NCI-H1092 (cell line): ENCODE measurements at places on chromosomes 12 and 14.
A peak's percentile ranks its signal among the peaks of the same experiment; 100 is the strongest.

GRCh38 chr14:59093902-59094301 is 94.6 kb upstream of the DAAM1 start:
- DNase-seq: no peak

DNA sequence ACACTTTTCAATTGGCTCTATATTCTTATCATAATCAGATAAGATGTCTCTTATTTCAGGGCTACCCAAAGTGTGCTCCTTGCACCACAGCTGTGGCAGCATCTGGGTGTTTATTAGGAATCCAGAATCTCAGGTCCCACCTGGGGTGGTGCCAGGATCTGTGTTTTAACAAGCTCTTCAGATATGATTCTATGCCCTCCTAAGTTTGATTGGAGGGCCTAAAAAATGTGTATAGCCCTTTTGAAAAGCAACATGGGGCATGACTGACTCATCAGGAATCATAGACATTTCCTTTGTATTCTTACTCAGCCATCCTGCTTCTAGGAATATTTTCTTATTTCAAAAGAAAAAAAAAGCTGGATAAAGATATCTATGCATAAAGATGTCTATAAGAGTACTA is 103.1 kb downstream of the HELB start:
- no peak for DNase-seq

DNA sequence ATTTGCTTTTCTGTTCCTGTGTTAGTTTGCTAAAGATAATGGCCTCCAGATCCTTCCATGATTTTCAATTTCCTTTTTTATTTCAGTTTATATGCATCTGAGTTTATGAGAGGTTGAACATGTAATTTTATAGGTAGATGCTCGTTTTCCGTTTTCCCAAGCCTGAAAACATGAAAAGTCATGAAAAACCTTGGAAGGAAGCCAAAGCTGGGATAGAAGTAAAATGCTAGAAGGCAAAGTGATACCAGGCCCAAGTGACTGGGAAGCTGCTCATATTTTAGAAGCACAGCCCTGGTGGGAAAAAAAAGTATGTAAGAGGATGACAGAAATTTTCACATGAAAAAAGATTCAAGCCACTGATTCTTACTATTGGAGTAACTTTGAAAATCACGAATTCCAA is 290.8 kb downstream of the PRKD1 start:
- DNase-seq: peak; percentile 15

DNA sequence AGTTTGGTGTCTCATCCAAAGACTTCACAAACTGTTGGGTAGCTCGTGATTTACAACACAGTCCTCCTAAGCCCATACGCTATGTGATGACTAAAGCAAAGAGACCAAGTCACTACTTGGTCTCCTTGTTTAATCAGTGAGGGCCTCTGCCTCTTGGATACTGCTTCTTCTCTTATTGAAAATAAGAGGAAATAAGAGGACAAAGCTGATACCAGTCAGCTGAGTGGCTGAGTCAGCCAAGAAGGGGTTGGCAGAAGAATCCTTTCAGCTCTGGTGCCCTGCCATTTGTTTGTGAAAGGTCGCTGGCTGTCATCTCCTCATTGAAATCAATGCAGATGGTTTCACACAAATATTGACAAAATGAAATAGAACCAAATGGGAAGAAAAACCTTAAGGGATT is 67.5 kb upstream of the SLC35F4 start:
- DNase-seq: no peak

DNA sequence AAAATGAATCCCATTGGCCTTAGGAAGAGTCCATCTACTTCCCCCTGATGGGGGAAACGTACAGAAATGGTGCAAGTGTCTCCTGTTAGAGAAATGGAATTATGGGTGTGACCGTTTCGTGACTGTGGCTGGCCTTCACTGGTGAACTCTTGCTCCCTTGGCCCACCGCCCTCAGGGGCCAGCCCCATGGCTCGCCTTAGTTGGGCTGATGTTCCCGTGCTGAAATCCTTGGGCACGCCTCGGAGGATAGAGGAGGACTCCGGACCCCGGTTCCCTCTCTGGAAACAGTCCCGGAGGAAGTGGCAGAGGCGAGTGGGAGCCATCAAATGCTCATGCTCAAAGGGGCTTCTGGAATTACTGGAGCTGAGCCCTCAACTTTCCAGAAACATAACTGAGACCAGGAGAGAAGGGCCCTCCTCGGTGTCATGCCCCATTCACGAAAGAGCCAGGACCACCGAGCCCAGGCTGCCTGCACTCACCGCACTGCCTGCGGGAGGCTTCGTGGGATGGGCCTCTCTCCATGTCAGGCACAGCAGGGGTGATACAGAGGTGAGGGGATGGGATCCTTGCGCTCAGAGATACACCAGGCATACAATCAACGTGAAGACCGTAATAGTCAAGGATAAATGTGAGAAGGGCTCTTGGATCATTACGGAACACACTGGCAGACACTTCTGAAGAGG is 10.1 kb upstream of the CACNA2D4 start:
- DNase-seq: no peak

- no peak for DNase-seq
These were observed 55.8 kb downstream of the GALNT4 start for GRCh38 chr12:89468648-89469326.

- DNase-seq: no peak
These were observed 222.1 kb upstream of the HMGA2 start for GRCh38 chr12:65602253-65602609.

- no peak for DNase-seq
These were observed 19.2 kb downstream of the SLC7A8 start for GRCh38 chr14:23164250-23164649.

- no peak for DNase-seq
These were observed 231.6 kb downstream of the CACNA1C start for GRCh38 chr12:2284321-2284813.

DNA sequence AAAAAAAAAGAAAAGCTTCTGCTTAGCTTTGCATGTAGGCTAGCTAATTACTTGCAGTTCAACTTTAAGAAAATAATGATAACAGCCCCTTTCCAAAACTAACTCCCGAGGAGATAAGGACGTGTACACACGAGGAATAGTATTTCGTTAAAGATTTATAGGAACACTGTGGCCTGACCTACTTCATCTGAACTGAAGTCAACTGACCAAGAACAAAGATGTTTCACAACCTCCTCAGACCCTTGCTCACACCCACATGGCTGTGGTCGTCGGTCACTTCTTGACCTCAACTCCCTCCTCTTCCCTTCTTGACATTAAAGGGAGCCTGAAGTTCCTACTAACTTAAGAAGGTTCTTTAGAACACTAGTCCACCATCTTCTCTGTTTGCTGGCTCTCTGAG is 25.3 kb upstream of the FAM181A start:
- no peak for DNase-seq

- DNase-seq: no peak
These were observed 7.9 kb upstream of the ITFG2 start for GRCh38 chr12:2804393-2805142.

DNA sequence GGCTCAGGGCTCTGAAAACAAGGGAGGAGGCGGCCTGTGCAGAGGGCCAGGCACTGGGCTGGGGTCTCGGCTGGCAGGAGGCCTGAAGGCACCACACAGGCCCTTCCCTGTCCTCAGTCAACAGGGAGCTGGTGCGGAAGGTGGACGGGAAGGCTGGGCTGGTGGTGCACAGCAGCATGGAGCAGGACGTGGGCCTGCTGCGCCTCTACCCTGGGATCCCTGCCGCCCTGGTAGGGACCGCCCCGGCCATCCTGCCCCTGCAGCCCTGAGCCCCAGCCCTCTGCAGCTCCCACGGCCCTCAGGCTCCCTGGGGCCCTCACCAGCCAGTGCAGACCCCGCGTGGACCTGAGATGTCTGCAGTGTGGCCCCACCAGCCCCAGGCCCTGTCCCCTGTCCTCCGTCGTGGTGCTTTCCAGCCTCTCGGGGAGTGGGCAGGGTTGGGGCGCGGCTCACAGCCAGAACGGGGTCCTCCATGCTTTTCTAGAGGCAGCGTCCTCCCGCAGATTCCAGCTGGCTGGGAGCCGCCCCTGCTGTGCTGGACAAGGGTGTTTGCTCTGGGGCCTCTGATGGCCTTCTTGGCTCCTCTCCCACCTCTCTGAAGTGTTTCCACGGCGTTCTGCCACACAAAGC is 18.1 kb downstream of the ASPG start:
- peak; percentile 84 for DNase-seq
